Activated CD4-positive, alpha-beta T cell treated with anti-CD3 and anti-CD28 coated beads, Interleukin-2, Interleukin-6, amounts not matched to agents 100 ng/mL and 50 ng/mL, durations not matched to agents 16 hours and 8 hours (primary cell): ENCODE measurements at places on chromosomes 3 and 15.
A peak's percentile ranks its signal among the peaks of the same experiment; 100 is the strongest.

DNA sequence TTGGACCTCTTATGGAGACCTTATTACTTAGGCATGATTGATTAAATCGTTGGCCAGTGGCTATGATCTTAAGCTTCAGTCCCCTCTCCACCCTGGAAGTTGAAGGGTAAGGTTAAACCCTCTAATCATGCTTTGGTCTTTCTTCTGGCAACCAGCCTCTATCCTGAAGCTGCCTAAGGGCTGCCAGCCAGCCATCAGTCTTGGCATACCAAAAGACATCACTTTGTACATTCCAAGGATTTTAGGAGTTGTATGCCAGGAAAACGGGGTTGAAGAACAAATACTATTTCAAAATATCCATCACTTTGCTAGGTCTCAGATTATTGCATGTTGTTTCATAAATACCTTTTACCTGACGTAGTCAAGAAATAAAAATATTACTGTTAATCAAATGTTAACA, 28.9 kb downstream of the UBE2E2 start:
- no peak for DNase-seq

- no peak for DNase-seq
These were observed 140.3 kb downstream of the GABRG3 start for GRCh38 chr15:27111323-27111722.

DNA sequence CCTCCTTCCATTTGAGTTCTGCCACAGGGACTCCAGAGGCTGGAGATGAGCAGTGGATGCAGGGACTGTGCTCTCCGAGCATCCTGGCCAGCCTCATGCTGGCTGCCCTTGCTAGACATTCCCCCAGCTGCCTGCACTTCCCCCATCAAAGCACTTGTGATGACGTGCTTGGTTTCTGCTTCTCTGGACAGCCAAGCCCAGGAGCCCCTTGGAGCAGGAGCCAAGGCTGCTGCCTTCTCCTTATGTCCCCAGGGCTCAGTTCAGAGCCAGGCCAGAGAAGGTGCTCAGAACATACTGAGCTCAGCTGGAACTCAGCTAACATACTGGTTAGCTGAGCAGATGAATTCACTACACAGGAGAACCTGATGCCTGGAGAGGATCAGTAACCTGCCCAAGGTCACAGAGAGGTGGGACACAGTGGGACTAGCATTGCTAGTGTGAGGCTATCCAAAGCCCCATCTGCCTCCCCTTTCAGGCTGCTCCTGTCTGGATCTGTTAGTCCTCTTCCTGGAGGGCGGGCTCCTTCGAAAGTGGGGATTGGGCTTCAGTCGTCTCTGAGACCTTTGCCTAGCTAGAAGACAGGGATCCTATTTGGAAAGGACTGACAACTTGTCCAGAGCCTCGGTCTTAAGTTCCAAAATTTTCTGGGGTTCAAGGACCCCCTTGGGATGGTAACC, 4.3 kb downstream of the PCBP4 start:
- no peak for DNase-seq

DNA sequence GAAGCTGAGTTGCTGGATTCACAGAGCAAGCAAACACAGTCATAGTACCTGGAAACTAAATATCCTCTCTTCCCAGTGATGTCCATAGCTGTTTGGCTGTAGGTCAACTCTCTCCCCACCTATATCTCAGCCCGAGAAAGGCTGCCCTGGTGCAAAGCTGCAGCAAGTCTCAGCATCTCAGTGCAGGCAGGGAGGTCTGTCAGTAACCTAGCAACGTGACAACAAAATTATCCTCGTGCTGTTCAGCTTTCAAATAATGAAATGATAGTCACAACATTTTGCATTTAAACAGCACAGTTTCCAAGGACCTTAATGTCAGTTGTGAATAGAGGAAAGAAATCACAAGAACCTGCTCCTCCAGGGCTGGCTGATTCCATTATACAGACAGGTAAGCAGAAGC, 83.6 kb downstream of the CHST2 start:
- no peak for DNase-seq

- DNase-seq = no peak
These were observed 234.6 kb downstream of the NAALADL2 start for GRCh38 chr3:175093748-175094147.

- DNase-seq = no peak
These were observed 129.6 kb downstream of the ALCAM start for GRCh38 chr3:105496343-105496742.

DNA sequence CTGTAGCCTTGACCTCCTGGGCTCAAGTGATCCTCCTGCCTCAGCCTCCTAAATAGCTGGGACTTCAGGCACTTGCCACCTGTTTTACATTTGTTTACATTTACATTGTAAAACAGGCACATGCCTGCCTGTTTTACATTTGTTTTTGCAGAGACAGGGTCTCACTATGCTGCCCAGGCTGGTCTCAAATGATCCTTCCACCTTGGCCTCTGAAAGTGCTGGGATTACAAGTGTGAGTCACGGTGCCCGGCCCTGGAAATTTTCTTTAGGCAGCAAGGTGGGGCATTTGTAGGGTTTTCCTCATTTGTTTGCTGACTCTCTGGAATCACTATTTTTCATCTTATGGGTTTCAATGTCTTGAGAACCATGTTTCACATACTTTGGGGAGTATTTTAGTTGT, 25.0 kb downstream of the PIF1 start:
- no peak for DNase-seq

DNA sequence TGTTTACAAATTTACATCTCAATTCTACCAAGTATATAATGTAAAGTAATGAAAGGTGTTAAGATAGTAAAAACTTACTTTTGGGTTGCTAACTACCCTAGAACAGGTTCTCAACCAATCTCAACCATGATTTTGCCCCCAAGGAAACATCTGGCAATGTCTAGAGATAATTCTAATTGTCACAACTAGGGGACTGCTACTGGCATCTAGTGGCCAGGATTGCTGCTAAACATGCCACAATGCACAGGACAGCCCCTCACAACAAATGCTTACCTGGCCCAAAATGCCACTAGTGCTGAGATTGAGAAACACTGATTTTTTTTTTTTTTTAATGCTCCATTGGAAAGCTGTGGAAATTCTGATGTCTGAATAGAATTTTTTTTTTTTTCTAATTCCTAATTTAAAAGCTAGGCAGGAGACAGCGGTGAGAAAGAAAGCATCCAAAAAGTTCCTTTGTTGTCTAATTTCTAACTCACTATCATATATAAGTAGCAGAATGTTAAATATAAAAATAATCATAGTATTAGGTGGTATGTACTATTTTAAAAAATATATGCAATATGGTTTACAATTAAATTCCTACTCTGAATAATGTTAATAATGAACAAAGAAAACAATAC, 81.5 kb downstream of the TJP1 start:
- DNase-seq = peak; percentile 12

DNA sequence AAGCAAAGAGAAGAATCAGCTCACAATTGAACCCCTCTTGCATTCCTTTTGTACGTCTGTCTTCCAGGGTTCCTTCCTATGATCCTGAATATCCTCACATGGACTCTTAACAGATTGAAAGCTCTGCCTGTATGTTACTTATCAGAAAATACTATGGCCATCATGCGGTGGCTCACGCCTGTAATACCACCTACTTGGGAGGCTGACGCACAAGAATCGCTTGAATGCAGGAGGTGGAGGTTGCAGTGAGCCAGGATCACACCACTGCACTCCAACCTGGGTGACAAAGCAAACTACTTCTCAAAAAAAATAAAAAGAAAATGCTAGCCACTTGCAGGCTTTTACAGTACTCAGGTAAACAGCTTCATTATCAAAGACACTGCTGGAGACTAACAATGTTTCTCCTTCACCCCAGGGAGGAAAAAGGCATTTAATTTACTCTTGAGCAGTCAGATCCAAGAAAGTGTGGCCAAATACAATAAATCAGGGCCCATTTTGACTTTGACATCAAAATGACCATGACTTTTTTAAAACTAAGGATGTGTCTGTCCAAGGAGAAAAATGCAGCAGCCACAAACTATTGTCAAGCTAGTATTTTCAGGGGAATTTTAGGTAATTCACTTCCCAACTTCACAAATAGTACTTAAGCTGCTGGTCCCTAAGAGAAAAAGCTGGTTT, 27.3 kb downstream of the NPTN start:
- DNase-seq = no peak

DNA sequence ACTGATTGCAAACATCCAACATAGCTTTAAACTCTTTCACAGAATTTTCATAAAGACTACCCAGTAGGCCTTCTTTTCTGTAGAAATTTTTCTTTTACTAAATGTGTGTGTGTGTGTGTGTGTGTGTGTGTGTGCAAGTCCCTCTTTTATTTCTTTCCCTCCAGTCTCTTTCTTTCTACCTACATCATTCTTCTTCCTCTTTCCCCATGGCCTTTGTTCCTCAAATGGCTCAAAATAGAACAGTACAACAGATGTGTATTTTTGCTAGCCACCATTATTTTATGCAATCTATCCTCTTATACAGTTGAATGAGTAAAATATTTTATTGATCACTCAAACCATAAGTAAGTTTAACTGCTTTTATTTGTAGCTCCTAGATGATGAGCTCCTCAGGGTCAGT, 76.4 kb downstream of the USF3 start:
- no peak for DNase-seq
